KBM-7 (cell line): ENCODE measurements at places on chromosomes 1 and 21.
A peak's percentile ranks its signal among the peaks of the same experiment; 100 is the strongest.

DNA sequence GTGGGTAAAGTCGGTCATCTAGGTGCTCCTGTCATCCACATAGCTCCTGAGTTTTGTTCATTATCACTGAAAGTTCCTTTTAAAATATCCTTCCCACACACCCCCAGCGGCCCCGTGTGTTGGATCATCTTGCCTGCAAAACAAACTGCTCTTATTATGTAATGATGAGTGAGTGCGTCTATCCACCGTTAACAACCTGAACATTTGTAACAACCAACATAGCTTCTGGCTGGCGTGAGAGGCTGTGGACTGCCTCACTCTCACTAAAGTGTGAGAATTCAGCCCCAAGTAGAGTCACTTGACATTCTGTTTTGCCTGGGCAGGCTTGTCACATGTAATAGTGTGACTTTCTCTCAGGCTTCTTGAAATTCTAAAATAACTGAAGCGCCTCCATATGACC lies 14.5 kb upstream of the KCNA2 start:
- no peak for DNase-seq

- DNase-seq: no peak
Measured at GRCh38 chr1:194447636-194448035, 1261.2 kb upstream of the B3GALT2 start.

- DNase-seq: no peak
Measured at GRCh38 chr1:225483818-225484656, 56.2 kb upstream of the LBR start.

DNA sequence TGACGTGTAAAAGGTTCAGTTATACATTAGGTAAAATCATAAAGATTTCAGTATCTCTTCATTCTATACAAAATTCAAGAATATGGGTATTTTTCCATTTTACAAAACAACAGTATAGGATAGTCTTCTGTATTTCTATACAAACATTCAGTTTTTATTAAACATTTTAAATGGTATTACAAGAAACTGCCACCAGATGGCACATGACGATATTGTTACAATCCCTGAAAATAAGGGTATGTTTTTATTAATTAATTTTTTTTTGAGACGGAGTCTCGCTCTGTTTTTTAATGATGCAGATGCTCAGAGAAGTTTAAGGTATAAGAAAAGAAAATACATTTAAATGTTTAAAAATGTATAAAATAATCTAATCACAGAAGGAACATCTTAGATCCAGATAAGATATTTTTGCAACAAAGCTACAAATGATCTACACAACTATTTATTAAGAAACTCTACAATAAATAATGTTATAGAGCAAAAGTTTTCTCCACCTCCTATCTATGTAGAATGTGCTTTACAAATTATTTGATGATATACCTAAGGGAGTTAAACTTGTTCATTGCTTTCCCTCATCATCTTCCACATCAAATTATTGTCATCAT lies 23.5 kb upstream of the RSBN1 start:
- DNase-seq: peak; percentile 58

- DNase-seq: no peak
Measured at GRCh38 chr1:226778657-226779058, 39.6 kb upstream of the ITPKB start.

- DNase-seq: peak; percentile 45
Measured at GRCh38 chr1:203069030-203069747, 16.6 kb downstream of the MYOG start.

DNA sequence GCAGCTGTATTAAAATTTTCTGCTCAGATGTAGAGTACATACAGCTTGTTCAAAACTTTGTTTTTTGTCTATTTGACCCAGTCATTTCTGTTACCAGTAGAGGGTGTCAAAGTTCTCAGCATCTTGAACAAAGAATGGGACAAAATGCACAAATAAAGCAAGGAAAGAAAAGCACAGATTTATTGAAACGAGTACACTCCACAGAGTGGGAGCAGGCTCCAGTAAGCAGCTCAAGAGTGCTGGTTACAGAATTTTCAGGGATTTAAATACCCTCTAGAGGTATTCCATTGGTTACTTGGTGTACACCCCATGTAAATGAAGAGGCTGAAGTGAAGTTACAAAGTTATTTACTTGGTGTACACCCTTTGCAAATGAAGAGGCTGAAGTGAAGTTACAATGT lies 8.9 kb upstream of the PRMT6 start:
- DNase-seq: no peak

GRCh38 chr1:192476802-192477298 lies 98.7 kb upstream of the RGS1 start:
- DNase-seq: peak; percentile 41

DNA sequence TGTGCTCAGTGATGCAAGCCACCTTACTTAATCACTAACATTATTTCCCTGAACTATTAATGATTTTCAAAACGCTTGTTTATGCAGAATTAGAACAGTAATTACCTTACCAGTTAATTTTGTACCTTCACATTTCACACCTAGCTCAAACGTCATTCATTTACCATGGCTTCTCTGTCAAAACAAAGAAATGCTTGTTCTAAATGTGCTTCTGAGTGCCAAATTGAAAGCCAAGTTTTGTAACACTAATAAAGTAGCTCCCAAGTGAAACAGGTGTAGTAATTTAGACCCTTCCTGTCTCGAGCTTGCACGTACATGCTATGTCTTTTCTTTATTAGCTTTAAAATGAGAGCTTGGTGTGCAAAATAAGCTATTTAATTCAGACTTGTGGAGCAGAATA lies 533.7 kb upstream of the PKN2 start:
- DNase-seq: no peak

DNA sequence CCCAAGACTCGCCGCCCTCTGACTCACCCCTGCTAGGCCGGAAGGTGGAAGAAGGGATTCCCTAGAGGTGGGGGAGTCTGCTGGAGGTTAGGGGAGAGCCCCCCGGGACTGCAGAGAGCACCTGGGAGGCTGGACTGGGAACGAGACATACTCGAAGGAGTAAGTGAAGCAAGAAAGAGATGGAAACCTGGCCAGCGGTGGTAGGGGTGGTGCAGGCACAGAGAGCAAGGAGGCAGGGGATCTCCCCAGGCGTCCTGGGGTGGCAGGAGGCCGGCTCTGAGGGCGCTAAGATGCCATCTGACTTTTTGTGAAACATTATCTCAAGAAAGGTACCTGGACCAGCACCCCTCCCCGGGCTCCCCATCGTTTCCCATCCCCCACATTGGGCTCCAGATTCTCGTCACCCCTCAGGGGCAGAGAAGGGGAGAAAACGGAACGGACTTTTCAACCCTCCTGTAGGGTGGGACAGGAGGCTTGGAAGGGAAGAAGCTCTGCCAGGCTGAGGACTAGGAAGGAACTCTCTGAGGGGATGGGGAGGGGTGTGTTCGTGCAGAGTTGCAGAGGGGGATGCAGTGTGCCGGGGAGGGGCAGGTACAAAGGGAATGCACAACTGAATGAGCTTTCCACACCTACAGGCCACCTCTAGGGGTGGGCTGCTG lies 708 bp downstream of the CHRNB2 start:
- DNase-seq: no peak

DNA sequence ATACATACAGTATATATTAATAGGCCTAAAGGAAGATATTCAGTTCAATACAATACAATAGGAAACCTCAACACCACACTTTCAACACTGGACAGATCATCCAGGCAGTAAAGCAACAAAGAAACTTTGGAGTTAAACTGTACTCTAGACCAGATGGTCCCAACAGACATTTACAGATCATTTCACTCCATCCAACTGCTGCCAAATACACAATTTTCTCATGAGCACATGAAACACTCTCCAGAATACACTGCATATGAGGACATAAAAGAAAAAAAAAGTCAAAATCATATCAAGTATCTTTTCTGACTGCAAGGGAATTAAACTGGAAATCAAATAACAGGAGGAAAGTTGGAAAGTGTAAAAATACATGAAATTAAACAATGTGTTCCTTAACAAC lies 607.5 kb upstream of the BRINP3 start:
- no peak for DNase-seq

- DNase-seq: no peak
Measured at GRCh38 chr1:26044971-26045721, 772 bp downstream of the SLC30A2 start.

DNA sequence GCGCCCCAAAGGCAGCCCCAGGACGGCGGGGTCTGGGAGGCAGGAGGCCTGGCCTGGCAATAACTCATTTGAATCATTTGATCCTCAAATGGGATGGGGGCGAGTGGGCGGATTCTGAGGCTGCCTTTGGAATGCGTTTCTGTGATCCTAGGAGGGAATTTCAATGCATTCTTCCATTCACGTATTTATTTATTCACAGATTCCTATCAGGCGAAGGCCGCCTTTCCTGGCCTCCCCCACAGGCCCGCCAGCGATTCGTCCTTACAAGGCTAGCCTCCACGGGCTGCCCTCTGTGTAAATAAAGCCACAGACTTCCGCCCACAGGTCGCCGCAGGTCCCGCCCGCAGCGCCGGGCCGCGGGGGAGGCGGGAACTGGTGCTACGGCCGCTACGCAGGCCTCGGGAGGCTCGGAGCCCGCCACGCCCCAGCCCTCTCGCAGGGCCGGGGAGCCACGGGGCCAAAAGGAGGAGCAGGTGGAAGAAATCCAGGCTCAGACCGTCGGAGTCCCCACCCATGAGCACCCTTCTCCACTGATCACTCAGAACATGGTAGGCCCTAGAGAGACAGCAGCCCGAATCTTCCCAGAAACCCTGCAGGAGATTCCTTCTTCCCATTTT lies 31.3 kb upstream of the JUN start:
- DNase-seq: peak; percentile 81

DNA sequence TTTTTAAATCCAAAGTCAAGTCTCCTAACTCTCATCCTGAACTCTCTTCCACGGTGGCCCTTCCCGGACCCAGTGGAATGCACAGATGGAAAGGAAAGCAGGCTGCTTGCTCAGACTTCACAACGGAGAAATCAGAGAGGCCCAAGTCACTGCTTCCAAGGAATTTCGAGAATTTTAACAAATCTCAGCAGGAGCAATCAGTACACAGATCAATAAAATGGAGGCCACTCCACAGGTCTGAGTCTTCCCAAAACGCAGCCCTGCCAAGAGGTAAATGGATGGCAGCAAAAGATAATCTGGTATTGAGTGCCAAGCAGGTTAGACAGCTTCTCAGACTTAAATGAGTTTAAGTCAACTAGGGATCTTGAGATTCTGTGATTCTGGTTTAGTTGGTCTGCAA lies 81.1 kb upstream of the TIAM1 start:
- DNase-seq: no peak

DNA sequence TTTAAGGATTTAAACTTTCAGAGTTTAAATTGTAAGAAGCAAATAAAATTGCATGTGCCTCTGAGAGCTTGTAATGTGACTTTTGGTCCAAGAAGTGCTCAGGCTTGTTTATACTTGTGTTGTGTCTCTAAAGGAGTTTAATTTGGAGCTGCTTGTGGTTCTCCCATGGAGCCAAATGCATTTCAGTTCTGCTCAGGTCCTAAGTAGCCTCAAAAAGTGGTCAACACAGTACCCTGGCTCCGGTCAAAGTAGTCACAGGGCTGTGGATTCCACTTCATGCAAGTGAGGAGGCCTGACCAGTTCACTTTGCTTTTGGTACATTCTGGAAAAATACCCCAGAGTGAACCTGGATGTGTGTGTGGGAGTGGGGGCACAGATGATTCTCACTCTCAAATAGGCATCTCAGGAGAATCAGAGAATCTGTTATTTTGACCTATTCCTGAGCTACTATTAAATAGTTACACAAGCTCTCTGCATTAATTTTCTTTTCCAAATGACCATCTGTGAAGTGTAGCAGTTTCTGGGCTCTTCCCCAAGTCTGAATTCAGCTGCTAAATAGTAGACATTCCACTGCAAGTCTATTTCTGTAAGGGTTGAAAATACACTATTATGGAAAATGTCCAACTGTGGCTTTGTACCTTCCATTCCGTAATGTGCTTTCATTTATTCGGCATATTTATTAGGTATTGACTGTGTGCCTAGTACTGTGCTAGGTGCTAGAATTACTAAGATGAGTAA lies 31.7 kb upstream of the AGO1 start:
- no peak for DNase-seq

- no peak for DNase-seq
Measured at GRCh38 chr1:170536924-170537551, 5.1 kb downstream of the GORAB start.

- DNase-seq: no peak
Measured at GRCh38 chr21:16838331-16838730, 674.5 kb upstream of the CXADR start.

- DNase-seq: no peak
Measured at GRCh38 chr1:227240983-227241382, 77.3 kb downstream of the CDC42BPA start.

- DNase-seq: no peak
Measured at GRCh38 chr1:154983776-154984466, 777 bp downstream of the FLAD1 start.

GRCh38 chr1:6614929-6615785 lies 1.6 kb downstream of the PHF13 start:
- no peak for DNase-seq

GRCh38 chr1:89602871-89603404 lies 30.0 kb upstream of the LRRC8C start:
- DNase-seq: no peak

GRCh38 chr1:154208677-154209388 lies 2.7 kb upstream of the CFAP141 start:
- DNase-seq: no peak

DNA sequence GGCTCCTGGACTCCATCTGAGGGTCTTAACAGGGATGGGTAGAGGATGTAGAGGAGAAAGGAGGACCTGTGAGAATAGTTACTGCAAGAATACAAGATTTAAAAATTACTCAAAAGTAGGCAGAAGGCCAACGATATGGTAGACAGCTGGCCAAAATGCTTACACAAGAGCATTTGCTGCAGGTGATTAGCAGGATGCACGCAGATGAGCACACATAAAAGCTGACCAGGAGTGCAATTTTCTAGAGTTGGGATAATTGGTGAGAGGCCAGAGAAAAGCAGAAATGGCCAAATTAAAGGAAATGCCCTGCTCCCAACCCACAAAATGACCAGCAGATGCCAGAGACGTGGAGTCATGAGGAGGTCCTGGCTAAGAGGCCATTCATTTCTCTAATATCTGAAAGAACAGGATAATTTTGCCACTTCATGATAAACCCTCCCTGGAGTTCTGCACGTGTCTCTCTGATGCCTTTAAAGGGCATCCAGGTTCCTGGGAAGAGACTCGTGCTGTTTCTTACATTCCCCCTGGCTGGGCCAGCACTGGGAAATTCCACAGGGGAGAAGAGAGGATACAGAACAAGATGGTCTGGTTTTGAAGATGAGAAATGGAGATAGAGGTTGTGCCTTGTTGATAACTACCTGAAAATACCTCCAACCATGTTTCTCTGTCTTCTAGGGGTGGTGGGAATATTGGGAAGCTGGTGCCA lies 62.3 kb upstream of the KCNA3 start:
- no peak for DNase-seq

DNA sequence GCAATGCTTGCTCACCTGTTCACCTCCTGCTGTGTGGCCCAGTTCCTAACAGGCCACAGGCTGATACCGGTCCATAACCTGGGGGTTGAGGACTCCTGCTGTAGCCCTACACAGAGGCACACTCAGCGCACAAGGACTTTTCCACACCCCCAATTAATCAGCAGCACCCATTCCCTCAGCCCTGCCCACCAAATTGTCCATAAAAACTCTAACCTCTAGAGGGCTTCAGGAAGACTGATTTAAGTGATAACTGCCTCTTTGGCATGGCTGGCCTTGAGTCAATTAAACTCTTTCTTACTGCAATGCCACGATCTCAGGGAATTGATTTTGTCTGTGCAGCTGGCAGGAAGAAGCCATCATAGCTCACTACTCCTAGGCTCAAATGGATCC lies 71.3 kb upstream of the MUTYH start:
- DNase-seq: no peak
